SW 1271 (cell line): ENCODE measurements at places on chromosomes 6 and 20.
A peak's percentile ranks its signal among the peaks of the same experiment; 100 is the strongest.

- no peak for DNase-seq
These were observed 5.2 kb upstream of the IL17A start for GRCh38 chr6:52180787-52181558.

DNA sequence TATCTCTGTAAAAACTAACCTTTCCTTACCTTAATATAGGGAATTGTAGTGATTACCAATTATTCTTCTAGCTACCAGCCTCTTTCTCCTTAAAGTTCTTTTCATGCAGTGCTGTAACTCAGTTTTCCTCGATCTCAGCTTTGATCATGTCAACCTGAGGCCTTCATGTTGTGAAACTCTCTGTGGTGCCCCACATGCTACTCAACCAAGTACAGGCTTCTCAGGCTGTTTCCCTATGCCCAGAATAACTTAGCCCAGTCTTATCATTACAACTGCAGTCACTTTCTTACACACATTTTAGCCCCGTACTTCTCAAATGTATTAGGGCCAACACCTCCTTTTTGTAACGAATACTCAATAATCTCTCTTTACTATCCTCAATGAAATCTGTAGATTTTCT lies 90.1 kb upstream of the SUPT3H start:
- DNase-seq: no peak

GRCh38 chr6:146273490-146273889 lies 244.6 kb downstream of the GRM1 start:
- DNase-seq: no peak

DNA sequence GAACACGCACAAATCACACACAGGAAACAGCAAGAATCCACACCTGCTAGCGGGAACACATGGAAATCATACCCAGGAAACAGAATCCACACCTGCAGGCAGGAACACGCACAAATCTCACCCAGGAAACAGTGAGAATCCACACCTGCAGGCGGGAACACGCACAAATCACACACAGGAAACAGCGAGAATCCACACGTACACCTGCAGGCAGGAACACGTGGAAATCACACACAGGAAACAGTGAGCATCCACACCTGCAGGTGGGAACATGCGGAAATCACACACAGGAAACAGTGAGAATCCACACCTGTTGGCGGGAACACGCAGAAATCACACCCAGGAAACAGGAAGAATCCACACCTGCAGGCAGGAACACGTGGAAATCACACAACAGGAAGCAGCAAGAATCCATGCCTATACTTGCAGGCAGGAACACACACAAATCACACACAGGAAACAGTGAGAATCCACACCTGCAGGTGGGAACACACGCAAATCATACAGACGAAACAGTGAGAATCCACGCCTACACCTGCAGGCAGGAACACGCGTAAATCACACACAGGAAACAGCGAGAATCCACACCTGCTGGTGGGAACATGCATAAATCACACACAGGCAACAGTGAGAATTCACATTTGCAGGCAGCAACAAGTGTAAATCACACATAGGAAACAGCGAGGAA lies 108.6 kb downstream of the DLL1 start:
- no peak for DNase-seq

- no peak for DNase-seq
These were observed 361.8 kb downstream of the DOK5 start for GRCh38 chr20:54837226-54837625.

DNA sequence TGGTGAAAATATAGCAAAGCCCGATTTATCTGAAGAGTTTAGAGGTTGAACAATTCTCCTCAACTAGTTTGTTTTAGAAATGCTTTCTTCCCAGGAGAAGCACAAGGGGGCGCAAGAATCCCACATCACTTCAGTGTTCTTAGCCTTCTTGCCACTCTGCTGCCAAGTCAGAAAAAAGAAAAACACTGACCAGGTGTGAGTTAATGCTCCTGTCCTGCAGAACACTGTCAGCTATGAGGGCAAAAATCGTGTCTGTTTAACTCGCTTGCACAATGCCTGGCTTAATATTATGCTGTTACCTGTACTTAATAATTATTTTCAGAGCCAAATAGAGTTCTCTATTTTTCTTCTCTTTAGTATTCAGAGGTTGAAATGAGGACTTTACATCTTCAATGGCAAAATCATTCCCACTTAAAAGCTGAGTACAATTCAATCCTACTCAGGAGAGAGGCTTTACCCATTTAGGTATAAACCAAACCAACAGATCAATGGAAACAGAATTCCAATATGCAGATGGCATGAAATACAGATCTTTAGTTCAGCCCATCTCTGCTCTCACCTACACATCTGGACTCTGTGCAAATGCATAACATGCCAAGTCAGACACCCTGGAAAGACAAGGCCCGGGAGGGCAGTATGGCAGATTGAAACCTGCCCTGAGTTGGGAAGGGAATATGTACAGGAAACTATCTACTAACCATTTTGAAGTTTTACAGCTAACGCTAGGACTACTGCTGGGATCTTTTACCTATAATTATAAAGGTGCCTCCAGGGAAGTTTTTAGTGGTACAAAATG lies 71.4 kb upstream of the TULP1 start:
- peak; percentile 71 for DNase-seq

DNA sequence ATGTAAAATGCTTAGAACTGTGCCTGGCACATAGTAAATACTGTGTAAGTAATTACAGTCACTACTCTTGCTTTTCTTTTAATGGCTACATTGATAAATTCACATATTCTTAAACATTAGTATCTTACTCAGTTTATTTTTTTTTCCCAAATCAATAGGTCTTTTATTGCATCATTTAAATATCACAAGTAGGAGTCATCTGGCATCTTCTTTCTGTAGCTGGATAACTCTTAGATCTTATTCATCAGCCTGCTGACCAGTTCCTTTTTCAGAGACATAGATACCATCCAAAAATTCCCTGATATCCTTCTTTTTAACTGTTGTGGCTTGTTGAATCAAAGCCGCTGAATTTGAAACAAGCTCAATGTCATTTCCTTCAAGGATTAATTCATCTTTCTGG lies 20.0 kb upstream of the PHF3 start:
- no peak for DNase-seq

GRCh38 chr6:86516087-86516486 lies 421.2 kb upstream of the HTR1E start:
- no peak for DNase-seq

GRCh38 chr6:143961886-143962878 lies 45.9 kb downstream of the PLAGL1 start:
- DNase-seq: no peak

DNA sequence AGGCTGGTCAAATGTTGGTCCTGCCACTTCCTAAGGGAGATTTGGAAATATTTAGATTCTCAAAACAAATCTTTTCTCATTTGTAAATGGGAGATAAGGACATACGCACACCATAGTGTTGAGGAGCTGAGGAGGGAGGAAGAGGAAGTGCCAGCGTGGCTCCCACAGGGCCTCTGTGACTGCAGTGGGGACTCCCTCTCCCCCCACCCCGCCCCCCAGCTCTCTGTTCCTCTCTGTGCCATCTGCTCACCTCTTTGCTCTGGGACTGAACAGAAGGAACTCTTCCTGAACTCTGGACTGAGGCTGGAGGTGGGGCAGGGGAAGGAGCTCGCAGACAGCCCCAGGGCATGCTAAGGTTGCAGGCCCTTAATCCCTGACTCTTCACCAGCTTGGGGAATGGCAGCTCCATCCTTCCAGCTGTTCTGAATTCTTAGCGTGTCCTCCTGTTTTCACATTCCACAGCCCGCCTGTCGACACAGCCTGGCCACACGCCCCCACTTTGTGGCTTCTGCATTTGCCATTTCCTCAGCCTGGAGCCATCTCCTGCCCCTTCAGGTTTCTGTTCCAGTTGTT lies 11.4 kb downstream of the DDX27 start:
- no peak for DNase-seq
